Left lung (tissue), 14 donors: ENCODE measurements at places on chromosomes 13 and 19.

DNA sequence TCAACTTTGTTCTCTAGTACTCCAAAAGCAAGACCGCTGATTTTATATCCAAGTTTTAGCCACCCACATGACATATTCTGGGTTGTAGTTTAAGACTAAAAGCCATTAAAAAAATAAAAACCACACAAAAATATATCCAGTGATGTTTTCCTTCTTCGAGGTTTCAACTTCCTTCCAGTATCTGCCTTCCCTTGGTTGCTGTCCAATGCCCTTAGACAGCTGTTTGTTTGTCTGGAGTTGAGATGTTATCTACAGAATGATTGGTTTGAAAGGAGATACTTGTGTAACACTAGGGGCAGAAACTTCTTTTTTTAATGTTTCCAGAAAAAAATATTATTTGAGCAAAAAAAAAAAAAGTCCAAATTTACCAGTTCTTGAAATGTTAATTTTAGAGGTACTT, 591.5 kb upstream of the PCDH9 start:
- no peak for DNase-seq
- no peaks in the 10 kb centered on the region for H3K36me3 ChIP-seq
- H3K4me3 ChIP-seq = no peak overlapping the region
- H3K4me1 ChIP-seq = no peaks in the 10 kb centered on the region
- no peak overlapping the region for H3K27ac ChIP-seq

GRCh38 chr13:26888632-26889031, 128.0 kb upstream of the GPR12 start:
- H3K27me3 ChIP-seq = peaks cover 5% of the 10 kb centered on the region
- no peaks in the 10 kb centered on the region for H3K36me3 ChIP-seq
- H3K4me1 ChIP-seq = no peaks in the 10 kb centered on the region
- no peak overlapping the region for H3K4me3 ChIP-seq
- DNase-seq = no peak
- no peak overlapping the region for H3K27ac ChIP-seq

DNA sequence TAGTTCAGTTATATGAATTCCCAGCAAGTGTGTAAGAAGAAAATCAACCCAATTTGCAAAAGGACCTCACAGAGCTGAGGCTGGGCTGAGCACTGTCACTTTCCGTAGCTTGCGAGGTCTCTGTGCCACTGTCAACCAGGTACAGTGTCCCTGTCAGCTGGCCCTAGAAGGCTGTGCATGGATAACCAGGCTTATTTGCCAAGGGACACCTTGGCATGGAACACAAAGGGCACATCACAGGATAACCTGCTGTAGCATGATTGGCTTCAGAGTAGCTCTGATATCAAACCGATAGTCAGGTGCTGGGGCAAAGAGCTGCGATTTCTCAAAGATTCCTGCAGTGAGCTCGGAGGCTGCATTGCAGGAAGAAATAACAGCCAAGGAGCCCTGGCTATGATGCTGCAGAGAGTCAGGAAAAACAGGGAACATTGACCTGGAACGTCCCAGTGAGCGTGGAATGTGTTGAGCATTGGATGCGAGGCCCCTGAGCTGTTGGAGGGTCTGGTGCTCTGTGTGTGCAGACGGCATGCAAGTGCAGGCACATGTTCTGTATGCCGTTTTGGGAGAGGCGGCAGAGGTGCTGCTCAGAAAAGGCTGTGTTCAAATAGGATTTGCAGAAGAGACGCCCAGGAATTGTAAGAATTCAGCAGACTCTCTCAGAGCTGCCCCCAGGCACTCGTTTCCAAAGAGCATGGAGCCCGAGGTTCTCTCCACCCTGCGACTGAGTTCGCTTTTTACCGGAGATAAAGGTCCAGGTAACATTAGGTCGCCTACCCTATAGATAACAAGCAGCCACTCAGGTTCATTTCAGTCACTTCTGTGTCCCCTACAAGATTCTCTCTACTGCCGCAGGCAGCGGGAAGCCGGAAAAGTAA, 213.5 kb upstream of the IRS2 start:
- H3K4me1 ChIP-seq = no peaks in the 10 kb centered on the region
- H3K36me3 ChIP-seq = no peaks in the 10 kb centered on the region
- DNase-seq = no peak
- no peaks in the 10 kb centered on the region for H3K27me3 ChIP-seq

GRCh38 chr19:7460562-7460966, 28.3 kb downstream of the PEX11G start:
- no peaks in the 10 kb centered on the region for H3K4me1 ChIP-seq
- no peak overlapping the region for H3K27ac ChIP-seq
- no peaks in the 10 kb centered on the region for H3K36me3 ChIP-seq
- no peaks in the 10 kb centered on the region for H3K27me3 ChIP-seq
- H3K4me3 ChIP-seq = no peak overlapping the region

- H3K27me3 ChIP-seq = peaks cover 93% of the 10 kb centered on the region
- H3K4me3 ChIP-seq = peak overlapping the region; percentile 1
- no peaks in the 10 kb centered on the region for H3K36me3 ChIP-seq
- no peak for DNase-seq
These were observed 16.3 kb downstream of the ZIC5 start for GRCh38 chr13:99955107-99955746.

DNA sequence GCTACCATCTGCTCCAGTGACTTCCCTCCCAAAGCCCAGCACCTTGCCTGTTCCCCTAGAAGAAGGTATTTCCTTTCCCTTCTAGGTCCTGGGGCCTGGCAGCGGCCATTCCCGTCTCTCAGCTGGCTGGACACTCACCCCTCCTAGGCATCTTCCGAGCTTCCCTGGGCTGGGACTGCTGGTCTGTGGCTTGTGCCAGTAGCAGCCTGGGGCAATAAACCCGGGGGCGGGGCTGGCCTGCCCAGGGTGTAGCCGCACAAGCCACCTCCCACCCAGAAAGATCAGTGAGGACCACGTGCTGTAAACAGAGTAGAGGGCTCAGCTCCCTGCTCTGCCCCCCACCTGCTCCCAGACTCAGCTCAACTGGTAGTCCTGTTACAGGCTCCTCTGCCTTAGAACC, 15.0 kb downstream of the LIPE start:
- no peaks in the 10 kb centered on the region for H3K36me3 ChIP-seq
- DNase-seq = no peak
- no peak overlapping the region for H3K4me3 ChIP-seq
- no peak overlapping the region for H3K27ac ChIP-seq
- no peaks in the 10 kb centered on the region for H3K27me3 ChIP-seq

- no peaks in the 10 kb centered on the region for H3K36me3 ChIP-seq
- DNase-seq = no peak
- H3K27me3 ChIP-seq = no peaks in the 10 kb centered on the region
- no peak overlapping the region for H3K27ac ChIP-seq
These were observed 26.2 kb downstream of the CELF5 start for GRCh38 chr19:3250675-3251074.

DNA sequence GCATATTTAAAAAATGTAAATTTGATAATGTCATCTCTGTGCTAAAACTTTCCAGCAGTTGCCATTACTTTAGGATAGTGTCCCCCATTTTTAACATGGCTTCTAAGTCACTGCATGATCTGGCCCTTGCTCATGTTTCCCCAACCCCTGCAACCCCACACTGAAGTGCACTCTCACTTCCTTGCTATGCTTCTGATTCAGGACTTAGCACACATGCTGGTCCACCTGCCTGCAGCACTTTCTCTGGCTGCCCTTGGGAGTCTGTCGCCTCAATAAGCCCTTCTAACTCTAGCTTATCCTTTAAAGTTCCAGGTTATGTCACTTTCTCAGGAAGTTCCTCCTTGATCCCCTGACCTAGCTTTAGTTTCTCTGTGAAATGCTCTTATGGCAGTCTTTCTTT, 241.0 kb downstream of the POSTN start:
- DNase-seq = no peak
- H3K4me1 ChIP-seq = no peaks in the 10 kb centered on the region
- no peaks in the 10 kb centered on the region for H3K27me3 ChIP-seq
- no peak overlapping the region for H3K4me3 ChIP-seq
- no peaks in the 10 kb centered on the region for H3K36me3 ChIP-seq

DNA sequence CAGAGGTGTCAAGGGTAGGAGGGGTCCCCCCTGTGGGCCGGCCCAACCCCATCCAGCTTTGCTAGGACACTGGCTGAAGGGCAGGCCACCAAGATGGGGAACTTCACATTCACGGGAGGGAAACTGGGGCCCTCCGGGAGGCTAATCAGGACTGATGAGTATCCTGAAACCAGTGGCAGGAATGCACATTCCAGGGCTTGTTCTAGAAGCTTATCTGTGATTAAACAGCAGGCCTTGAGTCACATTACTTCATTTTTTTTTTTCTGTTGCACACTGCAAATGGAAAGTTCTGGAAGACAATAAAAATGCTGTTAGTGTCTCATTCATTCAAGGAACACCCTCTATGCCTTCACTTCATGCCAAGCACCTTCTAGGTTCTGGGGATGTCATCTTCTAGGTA, 15.5 kb upstream of the SIGLEC11 start:
- H3K36me3 ChIP-seq = peaks cover 75% of the 10 kb centered on the region
- peaks cover 20% of the 10 kb centered on the region for H3K4me1 ChIP-seq
- no peak overlapping the region for H3K27ac ChIP-seq
- peak; percentile 41 for DNase-seq
